SK-N-SH (cell line): ENCODE measurements at places on chromosomes 12 and 14.
A peak's percentile ranks its signal among the peaks of the same experiment; 100 is the strongest.

DNA sequence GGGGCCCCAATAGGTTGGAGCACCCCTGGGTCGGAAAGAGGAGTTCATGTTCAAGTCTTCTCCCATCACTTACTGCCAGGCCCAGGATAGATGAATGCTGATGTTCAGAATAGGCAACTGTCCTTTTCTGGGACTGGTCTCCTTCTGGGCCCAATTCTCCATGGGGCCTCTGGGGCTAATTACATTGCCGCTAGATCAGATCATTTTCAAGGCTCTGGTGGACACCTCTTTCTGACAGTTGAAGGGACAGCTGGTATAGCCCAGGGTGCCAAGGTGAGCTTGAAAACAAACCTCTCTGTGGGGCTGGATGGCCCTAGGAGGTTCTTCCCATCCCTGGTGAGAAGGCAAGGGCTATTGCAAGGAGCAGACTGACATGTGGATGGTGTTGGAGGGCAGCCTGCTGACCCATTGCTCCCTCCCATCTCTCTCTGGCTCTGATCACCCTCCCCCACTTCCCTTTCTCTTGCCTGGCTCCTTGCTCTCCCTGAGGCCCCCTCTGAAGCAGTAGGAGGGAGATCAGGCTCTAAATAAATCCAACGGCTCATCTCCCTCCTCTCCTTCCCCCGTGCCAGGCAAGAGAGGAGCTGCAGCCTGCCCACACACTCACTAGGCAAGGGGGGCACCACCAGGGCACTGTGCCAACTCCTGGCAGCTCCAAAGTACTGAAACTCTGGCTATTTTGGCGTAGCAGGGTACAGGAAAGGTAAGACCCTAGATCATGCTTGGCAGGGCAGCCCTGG, 1.9 kb downstream of the CACNB3 start:
- no peak for DNase-seq

- DNase-seq: no peak
Observed at GRCh38 chr12:98213556-98213955, 301.8 kb upstream of the TMPO start.

GRCh38 chr14:70871001-70871400, 36.3 kb upstream of the PCNX1 start:
- no peak for DNase-seq

- no peak for DNase-seq
Observed at GRCh38 chr12:21795648-21796328, 21.3 kb upstream of the KCNJ8 start.

DNA sequence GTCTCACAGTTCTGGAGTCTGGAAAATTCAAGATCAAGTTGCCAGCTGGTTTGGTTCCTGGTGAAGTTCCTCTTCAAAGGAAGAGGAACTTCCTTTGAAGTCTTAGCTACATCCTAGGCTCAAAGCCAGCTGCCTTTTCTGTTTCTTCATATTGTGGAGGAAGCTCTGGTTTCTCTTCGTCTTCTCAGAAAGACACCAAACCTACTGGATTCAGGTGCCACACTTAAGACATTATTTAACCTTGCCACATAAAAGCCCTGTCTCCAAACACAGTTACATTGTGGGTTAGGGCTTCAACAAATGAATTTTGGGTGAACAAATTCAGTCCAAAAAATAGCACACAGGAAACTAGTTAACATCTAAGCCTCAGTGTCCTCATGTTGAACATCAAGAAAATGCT, 1019.8 kb downstream of the GALC start:
- DNase-seq: no peak

DNA sequence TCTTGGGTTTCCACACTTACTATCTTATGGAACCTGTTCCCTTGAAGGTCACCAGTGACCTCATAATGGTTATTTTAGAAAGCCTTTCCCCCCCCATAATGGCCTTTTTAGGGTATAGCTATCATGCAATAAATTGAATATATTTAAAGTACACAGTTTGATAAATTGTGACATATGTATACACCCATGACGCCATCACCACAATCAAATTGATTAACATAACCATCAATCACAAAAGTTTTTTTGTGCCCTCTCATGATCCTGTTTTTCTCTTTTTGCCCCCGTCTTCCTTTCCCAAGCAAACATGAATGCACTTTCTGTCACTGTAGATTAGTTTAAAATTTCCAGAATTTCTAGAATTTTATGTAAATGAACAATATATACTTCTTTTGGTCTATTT, 28.7 kb upstream of the OR4E1 start:
- DNase-seq: no peak

- no peak for DNase-seq
Observed at GRCh38 chr12:24307716-24308335, 358.4 kb upstream of the SOX5 start.

DNA sequence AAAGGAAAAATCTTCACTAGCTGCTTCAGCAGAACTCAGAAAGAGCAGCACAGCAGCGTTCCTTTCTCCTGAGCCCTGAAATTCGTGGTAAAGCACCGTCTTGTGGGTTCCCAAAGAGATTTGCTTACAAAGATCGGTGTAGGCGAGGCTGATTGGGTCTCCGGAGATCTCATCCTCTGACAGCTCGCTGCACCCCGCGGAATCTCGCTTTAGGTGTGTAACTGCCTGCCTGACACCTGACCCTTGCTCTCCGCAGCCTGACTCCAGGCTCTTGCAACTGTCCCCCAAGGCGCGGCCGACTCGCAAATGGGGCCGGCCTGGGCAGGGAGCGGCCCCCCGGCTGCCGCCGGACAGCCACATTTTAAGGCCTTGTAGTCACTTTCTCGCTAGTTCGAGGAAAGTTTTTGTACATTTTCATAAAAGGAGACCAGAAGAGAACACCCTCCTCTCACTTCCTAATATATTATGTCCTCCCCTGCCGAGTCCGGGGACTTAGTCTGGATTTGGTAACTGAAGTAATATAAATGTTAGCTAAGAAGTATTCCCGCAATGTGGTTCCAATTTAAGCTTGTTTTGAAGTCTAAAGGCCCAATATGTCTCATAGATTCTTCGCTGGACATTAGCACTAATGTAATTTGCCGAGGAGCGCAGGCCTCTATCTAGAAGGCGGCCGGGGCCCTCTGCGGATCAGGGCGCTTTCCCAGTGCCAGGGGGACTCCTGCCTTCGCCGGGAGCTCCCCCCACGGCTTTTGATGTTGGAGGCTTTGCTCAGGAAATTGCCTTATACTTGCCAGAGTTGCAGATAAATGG, 177.3 kb upstream of the CDKN3 start:
- DNase-seq: peak; percentile 48

- DNase-seq: no peak
Observed at GRCh38 chr14:81301813-81302212, 81.1 kb upstream of the GTF2A1 start.

DNA sequence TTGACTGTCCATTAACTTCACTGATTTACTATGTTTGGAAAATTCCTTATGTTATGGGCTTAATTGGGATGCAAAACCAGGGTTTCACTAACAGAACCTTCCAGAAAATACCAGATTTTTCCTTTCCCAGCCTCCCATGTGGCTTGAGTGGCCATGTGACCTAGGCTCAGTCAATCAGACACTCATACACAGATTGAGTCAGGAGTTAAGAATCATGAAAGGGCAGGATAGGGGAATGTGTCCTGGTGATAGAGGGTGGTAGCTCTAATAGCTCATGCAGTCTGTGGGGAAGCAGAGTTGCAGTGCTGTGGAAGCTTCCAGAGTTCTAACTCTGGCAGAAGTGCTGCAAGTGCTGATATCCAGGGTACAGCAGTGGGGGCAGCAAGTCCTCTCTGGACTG, 134.1 kb upstream of the IFNG-AS1 start:
- no peak for DNase-seq

DNA sequence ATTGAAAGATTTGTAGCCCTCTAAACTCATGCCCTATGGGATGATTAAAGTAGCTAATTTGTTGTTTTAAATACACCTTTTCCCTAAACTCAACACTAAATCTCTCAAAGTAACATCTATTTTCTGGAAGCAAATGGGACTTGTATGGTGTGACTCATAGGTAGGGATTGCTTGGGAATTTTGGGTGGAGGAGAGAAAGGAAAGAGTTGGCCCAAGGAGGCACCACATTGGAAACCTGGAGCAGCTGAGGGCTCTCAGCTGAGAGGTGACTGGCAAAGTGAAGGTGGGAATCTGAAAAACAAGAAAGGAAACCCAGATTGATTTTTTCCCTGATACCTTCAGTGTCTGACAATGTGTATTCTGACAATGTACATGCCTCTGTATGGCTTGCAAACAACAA, 114.8 kb upstream of the PRICKLE1 start:
- DNase-seq: no peak

DNA sequence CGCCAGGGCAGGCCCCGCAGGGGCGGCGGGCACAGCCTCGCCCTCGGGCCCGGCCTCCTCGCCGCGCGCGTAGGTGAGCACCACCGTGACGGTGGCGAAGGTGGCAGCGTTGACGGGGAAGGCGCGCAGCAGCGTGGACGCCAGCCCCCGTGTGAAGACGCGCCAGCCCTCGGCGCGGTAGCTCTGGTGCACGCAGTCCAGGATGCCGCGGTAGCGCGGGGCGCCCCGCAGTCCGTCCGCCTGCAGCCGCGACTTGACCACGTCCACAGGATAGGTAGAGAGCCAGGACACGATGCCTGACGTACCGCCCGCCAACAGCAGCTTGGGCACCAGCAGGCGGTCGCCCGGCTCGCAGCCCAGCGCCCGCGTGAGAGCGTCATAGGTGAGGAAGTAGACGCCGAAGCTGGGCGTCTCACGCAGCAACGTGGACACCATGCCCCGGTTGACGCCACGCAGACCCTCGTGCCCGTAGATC, 13.9 kb downstream of the SLC25A29 start:
- peak; percentile 26 for DNase-seq

DNA sequence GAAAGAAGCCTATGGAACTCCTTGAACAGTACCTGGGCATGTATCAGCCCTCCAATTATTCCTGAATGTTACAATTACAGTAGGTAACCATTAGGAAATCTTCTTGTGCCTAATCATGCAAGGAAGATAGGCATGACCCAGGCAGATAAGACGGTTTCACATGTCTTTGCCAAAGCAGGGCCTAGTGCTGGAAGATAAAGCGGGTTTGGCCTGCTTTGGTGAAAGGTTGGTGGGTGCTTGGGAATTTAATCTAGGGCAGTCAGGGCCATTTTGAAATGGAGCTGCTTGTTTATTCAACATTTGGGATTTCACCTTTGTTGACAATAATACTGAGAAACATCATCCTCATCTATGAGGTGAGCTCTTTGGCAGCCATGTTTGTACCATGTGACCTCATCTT, 12.5 kb upstream of the SRSF5 start:
- DNase-seq: no peak

DNA sequence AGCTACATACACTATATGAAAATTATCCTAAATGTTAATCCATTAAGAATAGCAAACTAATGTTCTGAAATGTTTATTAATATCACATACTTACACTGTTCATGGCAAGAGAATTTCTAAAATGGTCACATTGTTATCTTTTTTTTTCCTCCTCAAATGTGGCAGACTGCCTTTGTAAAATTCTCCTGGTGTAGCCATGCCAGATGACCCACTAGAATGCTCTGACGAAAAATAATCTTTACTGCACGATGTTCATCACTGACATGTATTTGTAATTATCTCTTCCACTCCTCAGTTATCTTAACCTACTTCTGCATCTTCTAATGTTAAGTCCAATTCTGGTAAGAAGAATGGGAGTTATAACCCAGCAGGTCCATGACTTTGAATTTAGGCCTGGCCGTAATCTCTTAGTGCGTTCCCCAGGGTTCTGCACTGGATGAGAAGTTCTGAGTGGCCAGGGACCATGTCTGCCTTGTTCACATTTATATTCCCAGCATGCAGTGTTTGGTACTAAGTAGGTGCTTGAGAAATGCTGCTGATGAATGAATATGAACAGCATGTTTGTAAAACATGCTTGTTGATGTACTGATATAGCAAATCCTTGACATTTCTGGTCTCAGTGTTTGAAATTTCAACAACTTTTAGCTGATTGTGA, 46.7 kb downstream of the NOPCHAP1 start:
- no peak for DNase-seq

- DNase-seq: no peak
Observed at GRCh38 chr12:22223356-22223755, 111.2 kb downstream of the ST8SIA1 start.

DNA sequence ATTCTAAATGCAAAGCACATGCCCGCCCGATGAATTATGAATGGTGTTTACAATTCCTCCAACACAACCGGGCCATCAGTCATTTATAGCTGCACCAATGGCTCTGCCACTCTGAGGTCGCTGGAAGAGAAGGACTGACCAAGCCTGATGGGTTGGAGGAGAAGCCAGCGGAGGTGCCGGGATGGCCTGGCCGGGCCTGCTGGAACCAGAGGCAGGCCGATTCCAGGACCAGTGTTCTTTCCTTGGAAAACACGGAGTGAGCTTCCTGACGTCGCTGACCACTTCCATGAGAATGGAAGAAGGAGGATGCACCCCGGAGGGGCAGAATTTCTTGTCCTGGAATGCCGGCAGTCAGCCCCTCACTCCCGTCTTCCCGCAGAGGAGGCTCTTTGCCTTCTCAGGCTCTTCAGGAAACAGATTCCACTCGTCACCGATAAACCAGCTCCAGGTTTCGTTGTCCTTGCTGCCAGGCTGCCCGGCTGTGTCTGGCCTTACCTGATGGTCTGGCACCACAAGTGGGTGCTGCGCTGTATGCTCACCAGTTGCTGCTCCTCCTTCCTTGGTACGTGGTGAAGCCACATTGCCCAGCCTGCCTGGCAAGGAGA, 358.5 kb upstream of the SFSWAP start:
- DNase-seq: no peak

GRCh38 chr14:104852280-104852663, 12.8 kb upstream of the CEP170B start:
- DNase-seq: peak; percentile 17

DNA sequence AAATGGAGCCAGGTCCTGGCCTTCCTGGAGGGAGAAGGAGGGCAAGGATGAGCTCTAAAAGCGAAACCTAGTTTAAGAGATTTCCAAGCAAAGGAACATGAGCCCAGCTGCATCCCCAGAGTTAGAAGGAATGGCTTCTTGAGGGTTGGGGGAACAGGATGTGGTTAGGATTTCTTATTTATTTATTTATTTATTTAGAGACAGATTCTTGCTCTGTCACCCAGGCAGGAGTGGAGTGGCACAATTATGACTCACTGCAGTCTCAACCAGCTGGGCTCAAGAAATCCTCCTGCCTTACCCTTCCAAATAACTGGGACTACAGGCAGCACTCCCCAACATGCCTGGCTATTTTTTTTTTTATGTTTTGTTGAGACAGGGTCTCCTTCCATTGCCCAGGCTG, 25.3 kb upstream of the TMEM106C start:
- DNase-seq: no peak

- DNase-seq: no peak
Observed at GRCh38 chr12:108468196-108468968, 46.7 kb upstream of the FICD start.

- DNase-seq: no peak
Observed at GRCh38 chr14:102805371-102805891, 28.2 kb downstream of the TRAF3 start.
